Activated naive CD4-positive, alpha-beta T cell treated with Interleukin-2 at 50 U/mL for 16 hours (primary cell): ENCODE measurements at places on chromosomes 3 and 15.

- DNase-seq, result no peak
Measured at GRCh38 chr3:148881286-148881685, 16.2 kb downstream of the CPA3 start.

- DNase-seq, result no peak
Measured at GRCh38 chr15:61828860-61829513, 231.3 kb downstream of the VPS13C start.

DNA sequence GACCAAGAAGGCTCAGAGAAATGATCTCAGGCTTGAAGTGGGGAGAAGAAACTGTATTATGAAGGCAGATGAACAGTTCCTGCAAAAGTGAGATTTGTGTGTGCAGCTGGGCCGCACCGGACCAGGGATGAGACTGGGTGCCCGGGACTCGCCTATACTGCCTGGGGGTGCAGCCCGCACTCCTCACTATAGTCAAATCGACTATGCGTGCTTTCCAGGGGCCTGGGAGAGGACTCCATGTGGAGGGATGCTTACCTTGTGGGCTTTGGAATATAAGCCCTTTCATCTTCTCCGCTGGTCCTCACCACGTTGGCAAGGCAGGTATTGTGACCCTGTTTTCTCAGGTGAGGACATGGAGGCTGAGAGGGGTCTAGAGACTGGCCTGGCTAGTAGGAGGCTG, 32.9 kb upstream of the APOD start:
- no peak for DNase-seq

DNA sequence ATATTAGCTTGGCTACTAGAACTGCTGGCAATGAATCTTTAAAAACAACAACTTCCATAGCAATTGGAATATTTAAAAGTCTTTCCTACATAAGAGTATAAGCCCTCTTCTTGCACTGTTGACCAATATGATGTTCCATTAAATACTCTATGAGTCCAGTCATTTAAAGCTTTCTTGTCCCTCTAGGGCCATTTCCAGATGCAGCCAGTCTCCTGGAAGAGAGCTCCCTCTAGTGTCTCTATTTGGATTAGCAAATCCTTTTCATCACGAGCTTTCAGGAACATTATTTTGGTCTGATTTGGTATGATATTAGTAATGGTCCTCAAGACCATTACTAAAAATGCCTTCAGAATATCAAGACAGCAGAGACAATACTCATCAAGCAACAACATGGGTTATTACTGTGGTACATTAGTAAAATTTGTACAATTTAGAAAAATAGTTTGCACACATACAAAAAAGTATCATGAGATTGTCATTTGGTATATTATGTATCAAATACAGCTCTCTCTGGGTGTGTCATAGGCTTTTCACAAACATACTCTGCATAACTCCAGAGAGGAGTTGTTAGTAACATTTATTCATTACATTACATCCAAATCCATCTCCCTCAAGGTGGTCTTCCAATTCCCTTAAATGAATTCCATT, 101.3 kb downstream of the DPH6 start:
- DNase-seq, result no peak

DNA sequence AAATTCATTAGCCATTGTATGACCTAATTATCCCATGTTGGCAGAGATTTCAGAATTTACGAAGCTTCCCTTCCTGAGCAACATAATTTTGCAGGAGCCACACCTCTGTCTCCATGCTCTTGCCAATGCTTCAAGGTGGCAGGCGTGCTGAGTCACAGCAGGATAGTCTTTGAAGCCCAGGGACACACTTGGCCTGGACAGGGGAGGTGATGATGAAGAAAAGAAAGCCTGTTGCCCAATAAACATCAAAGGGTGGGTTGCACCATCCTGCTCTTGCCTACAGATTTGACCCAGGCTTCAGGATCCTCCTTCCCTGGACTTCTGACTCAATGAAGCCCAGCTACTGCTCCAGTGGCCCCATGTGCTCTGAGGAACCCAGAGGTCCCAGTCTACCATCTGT, 117.1 kb downstream of the MINAR1 start:
- no peak for DNase-seq
